ENCODE measurements at places on chromosomes 12 and 14. TPM values are rescaled to one million over a fixed set of nuclear protein-coding genes. Genes with fewer than 3 reads are reported as not detected.

- no peak for DNase-seq
Observed at GRCh38 chr14:25140411-25140810, 90.5 kb upstream of the STXBP6 start.

- no peak for DNase-seq
Observed at GRCh38 chr12:49364989-49365388, 2.3 kb upstream of the SPATS2 start.

DNA sequence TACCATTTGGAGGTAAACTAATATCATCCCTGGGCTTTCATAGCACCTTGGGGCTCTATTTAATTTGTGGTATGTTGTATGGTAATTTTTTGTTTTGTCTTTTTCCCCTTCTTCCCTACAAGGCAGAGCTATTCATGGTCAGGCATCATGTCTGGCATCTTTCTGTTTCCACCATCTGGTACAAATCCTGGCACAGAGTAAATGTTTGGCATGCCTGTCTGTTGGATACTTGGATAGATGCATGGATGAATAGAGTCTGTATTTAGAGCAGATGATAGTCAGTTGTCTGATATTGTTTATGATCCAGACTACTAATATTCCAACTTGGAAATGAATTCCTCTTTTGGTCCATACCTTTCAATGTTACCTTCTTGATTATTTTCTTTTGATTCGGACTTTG is 139.8 kb downstream of the NEDD1 start:
- DNase-seq = no peak

- DNase-seq = no peak
Observed at GRCh38 chr12:68497107-68497506, 113.6 kb upstream of the RAP1B start.

DNA sequence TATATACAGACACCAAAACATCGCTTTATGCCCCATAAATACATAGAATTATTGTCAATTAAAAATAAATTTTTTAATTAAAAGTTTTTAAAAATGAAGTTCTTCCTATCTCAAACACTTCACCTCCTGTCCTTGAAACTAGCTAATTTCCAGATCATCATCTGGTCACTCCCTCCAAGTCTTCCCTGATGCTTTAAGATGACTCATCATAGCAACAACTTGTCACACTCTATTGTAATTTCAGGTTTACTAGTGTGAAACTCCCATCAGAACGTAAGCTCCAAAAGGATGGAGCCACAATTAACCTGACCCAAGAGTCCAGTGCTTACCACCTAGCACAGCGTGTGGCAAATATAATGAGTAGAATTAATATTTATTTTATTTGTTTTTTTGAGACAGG is 16.3 kb downstream of the GXYLT1 start:
- DNase-seq = no peak

DNA sequence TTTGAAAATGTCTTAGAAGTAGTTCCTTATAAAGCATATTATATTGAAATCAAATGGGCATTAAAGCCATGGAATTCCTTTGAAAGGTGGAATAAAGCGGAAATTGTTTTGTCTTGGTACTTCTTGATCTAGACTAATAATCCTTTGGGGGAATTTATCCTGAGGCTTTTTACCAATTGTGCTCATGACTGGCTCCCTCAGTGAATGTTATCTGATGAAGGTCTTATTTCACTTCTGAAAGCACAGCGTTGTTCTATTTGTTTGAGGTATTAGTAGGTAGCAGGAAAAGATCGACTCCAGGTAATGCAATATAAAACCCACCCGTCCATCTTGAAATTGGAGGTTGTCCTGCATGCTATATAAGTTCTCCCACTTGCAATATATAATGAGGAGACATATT is 64.8 kb downstream of the PPFIBP1 start:
- no peak for DNase-seq

DNA sequence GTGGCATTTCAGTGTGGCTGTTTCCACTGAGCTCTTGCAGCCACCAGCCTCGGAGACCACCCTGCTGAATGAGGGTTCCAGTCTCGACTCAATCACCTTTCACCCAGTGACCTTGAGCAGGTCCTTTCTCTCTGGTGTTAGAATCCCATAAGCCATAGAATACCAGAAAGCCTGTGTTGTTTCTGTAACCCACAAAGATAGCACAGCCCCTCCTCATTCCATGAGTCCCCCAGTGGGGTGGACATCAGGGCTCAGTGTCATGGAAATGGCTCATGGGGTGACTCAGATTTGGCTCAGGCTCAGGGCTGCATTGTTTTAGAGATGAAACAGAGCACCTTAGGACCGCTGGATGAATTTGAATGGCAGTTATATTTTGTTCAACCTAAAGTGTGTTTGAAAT is 171.5 kb downstream of the PTPN11 start:
- no peak for DNase-seq

GRCh38 chr14:92890830-92891588 is 31.9 kb upstream of the CHGA start:
- DNase-seq = no peak

- no peak for DNase-seq
Observed at GRCh38 chr12:119153477-119154434, 25.0 kb upstream of the HSPB8 start.

DNA sequence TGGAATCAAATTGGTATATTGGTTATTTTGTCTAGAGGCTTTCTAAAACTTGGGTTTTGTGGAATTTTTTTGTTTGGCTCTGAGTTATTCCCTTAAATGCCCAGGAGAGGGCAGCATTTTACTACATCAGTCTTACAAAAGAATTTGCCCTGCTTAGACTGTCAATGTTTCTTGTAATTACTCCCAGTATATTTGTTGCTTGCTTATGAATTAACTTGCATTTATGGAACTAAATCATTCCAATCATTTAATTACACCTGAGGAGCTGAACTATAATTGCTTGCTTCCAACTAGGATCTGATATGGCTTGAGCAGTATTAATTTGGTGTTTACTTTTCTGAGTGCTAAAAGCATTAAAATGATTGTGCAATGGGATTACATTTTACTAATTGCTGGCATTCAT is 48.7 kb downstream of the MIPOL1 start:
- peak; percentile 27 for DNase-seq

DNA sequence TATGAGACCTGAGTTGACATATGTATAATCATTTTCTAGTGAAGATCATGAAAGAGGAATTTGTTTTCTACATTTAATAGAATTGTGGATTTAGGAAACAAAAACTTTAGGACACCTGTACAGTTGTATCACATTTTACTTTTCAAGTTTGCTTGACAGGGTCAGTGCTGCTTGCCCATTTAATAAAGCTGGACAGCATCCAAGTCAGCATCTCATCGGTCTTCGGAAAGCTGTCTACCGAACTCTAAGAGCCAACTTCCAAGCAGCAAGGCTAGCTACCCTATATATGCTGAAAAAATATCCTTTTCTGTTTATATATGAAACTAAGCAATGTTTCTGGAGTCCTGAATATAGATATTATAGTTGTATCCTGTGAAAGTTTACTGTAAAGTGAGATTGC is 52.3 kb downstream of the VEZT start:
- DNase-seq = no peak

DNA sequence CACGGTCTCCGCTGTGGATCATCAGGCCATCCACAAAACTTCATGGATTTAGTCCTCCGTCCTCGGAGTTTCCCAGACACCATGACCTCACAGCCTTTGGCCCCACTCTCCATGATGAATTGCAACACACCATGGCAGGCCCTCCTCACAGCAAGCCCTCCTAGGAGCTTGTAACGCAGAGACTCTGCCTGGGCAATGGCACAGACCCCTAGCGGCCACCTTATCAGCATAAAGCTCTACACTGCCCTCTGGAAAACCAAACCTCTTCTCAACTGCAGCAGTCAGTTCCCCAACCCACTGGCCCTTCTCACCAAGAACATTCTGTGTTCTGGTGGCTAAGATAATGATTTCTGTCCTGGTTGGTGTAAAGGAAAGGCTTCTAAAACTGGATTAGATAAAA is 238.4 kb upstream of the USP15 start:
- no peak for DNase-seq

DNA sequence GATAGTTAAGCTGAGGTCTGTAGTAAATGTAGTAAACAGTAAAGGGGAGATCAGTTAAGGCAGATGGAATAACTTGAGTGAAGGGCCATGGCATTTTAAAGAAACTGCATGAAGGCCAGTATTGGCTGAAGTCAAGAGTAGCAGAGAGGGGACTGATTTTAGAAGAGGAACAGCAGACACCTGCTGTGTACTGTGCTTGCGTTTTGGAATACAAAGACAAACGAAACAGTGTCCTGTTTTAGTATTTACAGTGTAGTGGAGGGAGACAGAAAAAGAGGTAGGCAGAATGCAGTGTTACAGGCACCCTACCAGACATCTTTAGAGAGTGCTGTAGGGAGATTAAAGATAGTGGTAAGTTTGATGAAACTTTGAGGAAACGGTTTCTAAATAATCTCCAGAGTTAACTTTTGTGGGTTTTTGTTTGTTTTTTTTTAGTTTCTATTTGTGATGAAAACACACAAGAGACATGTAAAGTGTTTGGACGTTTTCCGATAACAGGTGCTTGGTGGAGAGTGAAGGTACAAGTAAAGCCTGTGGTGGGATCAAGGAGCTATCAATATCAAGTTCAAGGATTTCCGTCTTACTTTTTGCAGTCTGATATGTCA is 2.1 kb downstream of the HELB start:
- no peak for DNase-seq

DNA sequence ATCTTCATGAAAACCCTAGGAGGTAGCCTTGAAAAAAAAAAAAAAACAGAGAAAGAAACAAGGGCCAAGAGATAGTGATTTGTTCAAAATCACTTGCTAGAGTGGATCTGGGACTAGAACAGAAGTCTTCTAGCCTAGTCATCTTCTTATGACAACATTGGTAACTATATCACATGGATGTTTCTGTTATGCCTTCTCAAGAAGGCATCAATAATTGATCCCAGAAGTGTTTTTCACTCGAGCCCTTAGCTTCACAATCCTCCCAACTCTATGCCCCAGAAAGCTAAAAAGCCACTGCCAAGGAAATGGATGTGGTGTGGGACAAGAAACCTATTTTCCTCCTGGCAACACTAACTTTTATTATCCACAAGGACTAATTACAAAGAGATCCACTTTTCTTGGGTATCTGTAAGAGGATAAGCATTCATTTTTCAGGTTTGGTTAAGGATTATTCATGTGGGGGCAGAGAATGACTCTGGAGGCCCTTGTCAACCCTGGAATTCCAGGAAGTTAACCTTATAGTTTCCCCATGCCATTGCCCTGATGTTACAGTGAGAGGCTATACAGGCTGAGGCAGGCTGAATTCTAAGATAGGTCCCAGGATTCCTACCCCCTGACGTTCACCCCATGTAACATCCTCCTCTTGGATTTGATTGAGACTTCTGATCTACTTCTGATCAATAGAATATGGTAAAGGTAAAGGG is 67.7 kb upstream of the CPM start:
- peak; percentile 21 for DNase-seq

GRCh38 chr14:60654334-60654821 is 5.1 kb upstream of the SIX1 start:
- DNase-seq = no peak

DNA sequence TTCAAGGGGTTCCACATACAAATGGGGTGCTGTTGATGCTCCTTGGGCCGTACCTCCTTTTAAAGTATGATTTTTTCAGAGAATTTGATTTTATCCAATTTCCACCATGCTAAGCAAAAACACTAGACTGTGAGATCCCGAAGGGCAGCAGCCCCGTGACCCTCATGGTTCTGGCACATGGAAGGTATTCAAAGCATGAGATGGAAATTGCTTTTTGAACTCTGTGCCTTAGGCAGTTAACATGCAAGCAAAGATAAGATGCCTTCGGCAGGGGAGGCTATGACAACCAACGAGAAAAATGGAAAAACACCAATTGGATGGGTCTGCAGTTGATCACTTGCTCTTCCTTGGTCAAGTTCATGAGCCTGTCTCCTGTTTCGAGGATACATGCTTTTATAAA is 120.8 kb upstream of the DIO3 start:
- DNase-seq = no peak

DNA sequence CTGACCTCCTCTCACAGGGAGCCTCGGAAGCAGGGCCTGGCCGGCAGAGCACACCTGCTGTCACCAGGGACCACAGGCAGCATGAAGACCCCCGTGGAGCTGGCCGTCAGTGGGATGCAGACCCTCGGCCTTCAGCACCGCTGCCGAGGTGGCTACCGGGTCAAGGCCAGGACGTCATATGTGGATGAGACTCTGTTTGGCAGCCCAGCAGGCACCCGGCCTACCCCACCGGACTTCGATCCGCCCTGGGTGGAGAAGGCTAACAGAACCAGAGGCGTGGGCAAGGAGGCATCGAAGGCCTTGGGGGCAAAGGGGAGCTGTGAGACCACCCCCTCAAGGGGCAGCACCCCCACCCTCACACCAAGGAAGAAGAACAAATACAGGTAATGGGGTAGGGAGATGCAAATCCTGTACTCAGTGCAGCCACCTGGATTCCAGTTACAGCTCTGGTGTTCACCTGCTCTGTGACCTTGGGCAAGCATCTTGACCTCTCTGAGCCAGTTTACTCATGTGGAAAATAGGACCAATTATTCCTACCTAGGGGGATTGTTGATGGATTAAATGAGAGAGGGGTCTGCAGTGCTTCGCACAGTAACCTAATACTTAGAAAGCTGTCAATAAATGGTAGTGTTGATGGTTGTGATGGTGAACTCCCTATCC is 1.3 kb downstream of the RITA1 start:
- DNase-seq = no peak

- no peak for DNase-seq
Observed at GRCh38 chr14:25381498-25381897, 331.6 kb upstream of the STXBP6 start.

GRCh38 chr12:9636851-9637206 is 29.1 kb upstream of the KLRB1 start:
- DNase-seq = no peak

DNA sequence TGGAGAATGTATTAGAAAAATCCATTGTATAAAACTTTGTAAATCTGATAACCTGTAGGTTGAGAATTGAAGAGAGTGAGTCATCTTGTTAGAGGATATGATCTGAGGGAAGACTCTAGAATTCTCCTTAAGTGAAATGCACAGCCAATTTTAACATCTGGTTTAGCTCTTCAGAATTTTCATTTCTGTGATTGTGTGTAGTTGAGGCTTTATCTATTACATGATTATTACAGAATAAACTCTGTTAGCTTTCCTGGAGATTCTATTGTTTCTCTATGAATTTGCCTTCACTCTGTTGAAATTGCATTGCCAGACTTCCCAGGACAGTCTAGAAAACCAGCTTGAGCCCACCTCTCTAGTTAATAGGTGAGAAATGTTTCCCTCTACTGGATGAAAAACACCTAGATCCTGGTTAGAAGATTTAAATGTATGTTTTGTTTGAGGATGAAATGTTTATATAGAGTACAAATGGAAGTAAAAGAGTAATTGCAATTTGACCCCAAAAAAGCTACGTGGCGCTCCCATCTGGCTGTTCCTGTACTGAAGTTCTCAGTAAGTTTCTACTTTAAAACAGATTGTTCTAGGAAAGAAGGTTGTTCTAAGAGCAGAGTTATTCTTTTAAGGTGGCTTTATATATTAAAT is 2.9 kb downstream of the NUDT4 start:
- DNase-seq = no peak

Gene KLHDC2
- 59.8 TPM for polyA plus RNA-seq

Gene COX8C
- polyA plus RNA-seq = not detected

Gene TEX52
- not detected for polyA plus RNA-seq

Gene RASSF8
- 22.0 TPM for polyA plus RNA-seq

Gene PTPN21
- 16.0 TPM for polyA plus RNA-seq

Gene TAMALIN
- 7.2 TPM for polyA plus RNA-seq

Gene KTN1
- 69.7 TPM for polyA plus RNA-seq

Gene ANKS1B
- polyA plus RNA-seq = 0.22 TPM

Gene LALBA
- polyA plus RNA-seq = not detected

Gene AKAP5
- polyA plus RNA-seq = 0.77 TPM

Gene LMNTD1
- 0.57 TPM for polyA plus RNA-seq

Gene MSRB3
- polyA plus RNA-seq = 60.9 TPM

Gene CBLN3
- polyA plus RNA-seq = 2.3 TPM
